ENCODE measurements at places on chromosomes 5 and 9. TPM values are rescaled to one million over a fixed set of nuclear protein-coding genes. Genes with fewer than 3 reads are reported as not detected.

The SPOCK1 gene
- 28.2 TPM for polyA plus RNA-seq

DNA sequence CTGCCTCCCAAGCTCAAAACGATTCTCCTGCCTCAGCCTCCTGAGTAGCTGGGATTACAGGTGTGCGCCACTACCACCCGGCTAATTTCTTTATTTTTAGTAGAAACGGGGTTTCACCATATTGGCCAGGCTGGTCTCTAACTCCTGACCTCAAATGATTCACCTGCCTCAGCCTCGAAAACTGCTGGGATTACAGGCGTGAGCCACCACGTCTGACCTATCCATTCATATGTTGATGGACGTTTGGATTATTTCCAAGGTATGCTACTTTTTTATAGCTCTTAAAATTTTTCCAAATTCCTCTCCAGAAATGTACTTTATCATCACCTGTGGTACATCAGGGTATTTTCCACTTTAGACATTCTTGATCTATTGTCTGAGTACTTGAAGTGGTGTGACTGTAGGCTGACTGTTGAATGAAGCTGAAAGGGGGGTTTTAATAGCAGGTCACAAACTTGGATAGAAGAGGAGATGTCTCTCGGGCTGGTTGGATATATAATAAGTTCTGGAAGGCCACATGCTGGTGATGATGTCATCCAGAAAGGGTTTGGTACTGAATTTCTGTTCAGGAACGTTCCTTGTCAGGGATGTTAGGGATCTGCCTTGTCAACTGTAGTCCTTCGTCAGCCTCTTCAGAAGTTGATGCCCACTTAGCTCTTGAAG, 7.4 kb downstream of the CTNNA1 start:
- DNase-seq = no peak

- DNase-seq = no peak
Observed at GRCh38 chr5:74643111-74643562, 2.6 kb upstream of the ENC1 start.

The MCC gene
- 44.0 TPM for polyA plus RNA-seq

- DNase-seq = no peak
Observed at GRCh38 chr9:81590688-81591087, 98.7 kb downstream of the TLE1 start.

DNA sequence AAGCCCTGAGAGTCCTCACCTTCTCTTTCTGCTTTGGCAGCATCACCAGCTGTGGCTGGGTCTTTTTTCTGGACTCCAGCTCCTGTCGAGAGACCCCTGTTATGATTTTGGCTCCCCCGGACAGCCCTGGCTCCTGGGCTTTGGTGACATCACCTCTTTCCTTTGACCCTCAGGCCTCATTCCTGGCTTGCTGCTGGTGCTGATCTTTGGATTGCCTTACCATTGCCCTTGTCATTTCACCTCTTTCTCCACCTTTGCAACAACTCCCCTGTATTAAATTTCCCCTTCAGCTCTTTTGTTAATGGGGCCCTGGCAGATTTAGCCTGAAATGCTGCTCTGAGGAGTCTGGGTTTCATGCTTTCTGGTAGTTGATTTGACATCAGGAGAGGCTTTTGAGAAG, 322.8 kb downstream of the ZSWIM6 start:
- no peak for DNase-seq

The GAPT gene
- 2.2 TPM for polyA plus RNA-seq

The ZFP37 gene
- 4.8 TPM for polyA plus RNA-seq

GRCh38 chr5:142065273-142065672, 43.3 kb upstream of the NDFIP1 start:
- no peak for DNase-seq

DNA sequence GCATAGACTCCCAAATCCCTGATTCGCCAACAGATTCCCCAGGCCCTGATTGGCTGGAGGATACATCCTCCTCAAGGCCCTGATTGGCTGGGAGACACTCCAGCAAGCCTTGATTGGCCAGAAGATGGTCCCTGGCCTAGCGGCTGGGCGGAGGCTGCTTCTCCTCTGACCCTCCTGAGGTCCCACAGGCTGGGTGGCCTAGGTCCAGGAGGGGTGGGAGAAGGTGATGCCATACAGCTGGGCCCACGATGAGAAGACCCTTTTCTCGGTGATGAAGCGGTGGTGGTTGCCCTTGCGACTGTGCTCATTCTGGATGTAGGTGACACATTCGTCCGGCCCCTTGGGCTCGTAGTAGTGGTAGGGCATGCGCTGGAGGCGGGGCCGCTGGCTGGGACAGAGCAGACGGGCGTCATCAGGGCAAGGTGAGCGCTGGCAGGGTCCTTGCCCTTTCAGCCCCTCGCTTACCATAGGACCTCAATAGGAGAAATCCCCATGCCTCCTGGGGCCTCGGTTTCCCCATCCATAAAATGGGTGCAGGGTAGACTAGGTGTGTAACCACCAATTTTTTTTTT, 9.0 kb upstream of the AK1 start:
- DNase-seq = peak; percentile 34

The COL27A1 gene
- polyA plus RNA-seq = 5.2 TPM

The GAS1 gene
- polyA plus RNA-seq = 30.9 TPM

GRCh38 chr5:78334811-78335210, 25.6 kb upstream of the SCAMP1 start:
- DNase-seq = no peak

- no peak for DNase-seq
Observed at GRCh38 chr9:34190996-34191892, 12.4 kb downstream of the UBAP1 start.

- DNase-seq = no peak
Observed at GRCh38 chr9:92600462-92601261, 64.9 kb upstream of the ECM2 start.

The CXCL14 gene
- 23.3 TPM for polyA plus RNA-seq

GRCh38 chr9:36876056-36876455, 158.0 kb downstream of the PAX5 start:
- no peak for DNase-seq

The ADAMTS6 gene
- 2.2 TPM for polyA plus RNA-seq

DNA sequence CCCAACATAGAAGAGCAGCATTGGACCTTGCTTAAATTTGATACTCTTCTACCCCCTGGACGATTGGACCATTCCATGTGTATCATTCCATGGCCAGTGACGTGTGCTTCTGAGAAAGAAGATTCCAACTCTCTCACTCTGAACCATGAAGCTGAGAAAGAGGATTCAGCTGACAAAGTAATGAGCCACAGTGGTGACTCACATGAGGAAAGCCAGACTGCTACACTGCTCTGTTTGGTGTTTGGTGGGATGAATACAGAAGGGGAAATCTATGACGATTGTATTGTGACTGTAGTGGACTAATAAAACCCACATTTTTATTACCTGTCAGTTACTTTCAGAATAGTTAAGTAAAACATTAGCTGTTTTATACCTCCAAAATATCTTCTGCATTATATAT, 7.5 kb downstream of the HSPA5 start:
- no peak for DNase-seq

- DNase-seq = no peak
Observed at GRCh38 chr9:14082732-14083131, 231.2 kb downstream of the NFIB start.

- no peak for DNase-seq
Observed at GRCh38 chr9:79976257-79977073, 404.7 kb downstream of the TLE4 start.

The FAM81B gene
- polyA plus RNA-seq = not detected

The SMC5 gene
- 19.5 TPM for polyA plus RNA-seq

- DNase-seq = no peak
Observed at GRCh38 chr9:20740929-20741582, 57.0 kb downstream of the FOCAD start.

GRCh38 chr5:38541174-38541725, 15.2 kb downstream of the LIFR start:
- no peak for DNase-seq

DNA sequence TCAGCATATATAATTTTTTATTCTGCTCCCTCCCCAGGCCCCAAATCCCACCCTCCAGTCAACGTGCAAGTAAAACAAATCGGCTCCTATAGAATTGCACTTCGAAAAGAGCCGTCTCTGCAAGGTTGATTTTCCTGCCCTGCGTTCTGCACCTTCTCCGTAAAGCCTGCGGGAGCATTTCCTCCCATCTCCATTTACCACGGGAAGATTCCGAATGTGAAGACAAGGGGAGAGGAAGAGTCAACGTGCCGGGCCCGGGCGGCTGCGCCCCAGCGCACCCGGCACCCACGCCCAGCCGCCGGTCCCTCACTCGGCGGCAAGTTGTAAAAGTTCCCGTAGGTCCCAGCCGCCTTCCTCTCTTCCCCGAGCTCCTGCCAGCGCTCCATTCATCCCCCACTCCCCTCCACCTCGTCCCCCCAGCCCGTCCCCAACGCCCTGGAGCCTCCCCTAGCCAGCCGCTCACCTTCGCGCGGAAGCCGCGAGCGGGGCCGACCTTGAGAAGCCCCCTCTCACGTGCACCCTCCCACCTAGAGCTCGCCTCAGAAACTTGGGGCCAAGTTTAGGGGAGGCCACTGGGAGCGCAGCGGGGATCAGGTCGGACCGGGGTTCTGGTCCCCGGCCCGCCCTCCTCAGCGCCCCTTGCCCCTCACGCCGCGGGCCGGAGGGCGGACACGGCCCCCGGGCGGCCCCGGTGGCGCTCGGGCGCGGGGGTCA, 431 bp downstream of the BNC2 start:
- DNase-seq = peak; percentile 59

- DNase-seq = peak; percentile 85
Observed at GRCh38 chr9:93051680-93052089, 6.8 kb upstream of the SUSD3 start.
